ENCODE measurements at places on chromosomes 11 and 22.

DNA sequence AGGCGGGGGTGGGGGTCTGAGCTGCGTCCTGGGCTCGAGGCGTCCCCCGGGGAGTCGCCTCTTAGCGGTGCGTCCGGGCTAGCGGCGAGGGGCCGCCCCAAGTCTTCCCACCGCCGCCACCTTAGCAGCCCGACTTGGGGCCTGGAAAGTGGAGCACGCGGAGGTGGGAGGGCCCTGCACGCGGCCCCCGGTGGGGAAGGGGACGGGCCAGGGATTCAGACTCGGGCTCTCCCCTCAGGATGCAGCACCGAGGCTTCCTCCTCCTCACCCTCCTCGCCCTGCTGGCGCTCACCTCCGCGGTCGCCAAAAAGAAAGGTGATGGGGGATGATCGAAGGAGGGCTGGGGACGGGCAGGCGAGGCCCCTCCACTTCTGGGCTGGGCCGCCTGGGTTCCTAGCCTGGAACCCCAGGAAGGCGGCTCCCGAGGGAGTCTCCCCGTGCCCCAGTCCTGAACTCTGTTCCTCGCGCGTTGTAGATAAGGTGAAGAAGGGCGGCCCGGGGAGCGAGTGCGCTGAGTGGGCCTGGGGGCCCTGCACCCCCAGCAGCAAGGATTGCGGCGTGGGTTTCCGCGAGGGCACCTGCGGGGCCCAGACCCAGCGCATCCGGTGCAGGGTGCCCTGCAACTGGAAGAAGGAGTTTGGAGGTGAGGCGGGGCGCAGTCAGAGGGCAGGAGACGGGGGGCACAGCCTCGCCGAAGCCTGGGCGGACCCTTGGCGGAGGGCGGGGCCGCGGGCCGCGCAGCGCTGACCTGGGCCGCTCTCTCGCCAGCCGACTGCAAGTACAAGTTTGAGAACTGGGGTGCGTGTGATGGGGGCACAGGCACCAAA is 563 bp downstream of the MDK start:
- DNase-seq: no peak

GRCh38 chr11:129249351-129249750 is 57.2 kb upstream of the ARHGAP32 start:
- no peak for DNase-seq

DNA sequence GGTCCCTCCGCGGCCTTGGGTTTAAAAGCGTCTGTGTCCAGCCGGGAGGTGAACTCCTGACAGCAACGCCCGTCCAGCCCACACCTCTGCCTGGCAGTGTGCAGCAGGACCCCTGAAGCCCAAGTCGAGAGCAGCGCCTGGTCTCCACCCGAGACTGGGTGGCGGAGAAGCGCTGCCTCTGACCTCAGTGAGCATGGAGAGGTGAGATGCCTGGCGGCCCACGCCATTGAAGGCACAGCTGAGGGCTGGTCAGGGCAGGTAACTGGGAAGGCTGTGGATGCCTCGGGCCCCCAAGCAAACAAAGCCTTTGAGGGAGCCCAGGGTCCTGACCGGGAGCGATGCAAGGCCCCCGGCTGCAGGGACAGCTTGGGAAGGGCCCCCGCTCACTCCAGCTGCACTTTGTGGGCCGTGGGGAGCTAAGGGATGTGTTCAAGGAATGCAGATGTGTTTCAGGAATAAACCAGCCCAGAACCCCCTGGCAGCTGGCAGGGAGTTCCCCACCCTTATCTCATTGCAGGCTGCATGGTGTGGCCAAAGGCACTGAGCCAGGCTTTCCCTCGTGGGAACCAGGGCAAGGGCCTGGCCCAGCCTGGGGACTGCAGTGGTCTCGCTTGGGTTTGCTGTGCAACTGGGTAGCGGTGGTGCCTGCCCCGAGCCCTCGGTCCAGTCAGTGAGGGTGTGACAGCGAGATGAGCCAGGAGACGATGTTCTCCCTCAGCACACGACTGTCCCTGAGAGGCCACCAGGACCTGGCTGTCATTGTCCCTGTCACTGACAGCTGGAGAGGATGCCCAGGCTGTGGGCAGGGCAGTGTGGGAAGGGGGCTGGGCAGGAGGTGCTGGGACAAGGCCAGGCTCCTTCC is 92.5 kb downstream of the WNT7B start:
- no peak for DNase-seq

GRCh38 chr11:66083767-66084166 is 13.7 kb downstream of the PACS1 start:
- no peak for DNase-seq

- DNase-seq: peak; percentile 31
Observed at GRCh38 chr22:31451709-31452571, 37.7 kb downstream of the EIF4ENIF1 start.

DNA sequence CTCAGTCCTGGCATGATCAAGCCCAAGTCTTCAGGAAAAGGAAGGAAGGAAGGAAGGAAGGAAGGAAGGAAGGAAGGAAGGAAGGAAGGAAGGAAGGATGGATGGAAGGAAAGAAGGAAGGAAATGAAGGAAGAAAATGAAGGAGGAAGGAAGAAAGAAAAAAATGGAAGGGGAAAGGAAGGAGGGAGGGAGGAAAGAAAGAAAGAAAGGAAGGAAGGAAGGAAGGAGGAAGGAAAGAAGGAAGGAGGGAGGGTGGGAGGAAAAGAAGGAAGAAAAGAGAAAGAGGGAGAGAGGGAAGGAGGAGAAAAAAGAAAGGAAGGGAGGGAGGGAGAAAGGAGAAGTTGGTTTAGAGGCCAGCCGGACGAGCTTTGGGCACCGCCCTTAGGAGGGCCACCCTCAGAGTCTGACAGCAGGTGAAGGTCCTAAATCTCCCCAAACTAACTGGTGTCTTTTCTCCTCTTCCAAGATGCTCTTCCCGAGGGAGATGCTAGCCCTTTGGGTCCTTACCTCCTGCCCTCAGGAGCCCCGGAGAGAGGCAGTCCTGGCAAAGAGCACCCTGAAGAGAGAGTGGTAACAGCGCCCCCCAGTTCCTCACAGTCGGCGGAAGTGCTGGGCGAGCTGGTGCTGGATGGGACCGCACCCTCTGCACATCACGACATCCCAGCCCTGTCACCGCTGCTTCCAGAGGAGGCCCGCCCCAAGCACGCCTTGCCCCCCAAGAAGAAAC is 122.8 kb downstream of the SEZ6L start:
- DNase-seq: no peak

- no peak for DNase-seq
Observed at GRCh38 chr11:43708776-43709175, 28.2 kb downstream of the HSD17B12 start.

DNA sequence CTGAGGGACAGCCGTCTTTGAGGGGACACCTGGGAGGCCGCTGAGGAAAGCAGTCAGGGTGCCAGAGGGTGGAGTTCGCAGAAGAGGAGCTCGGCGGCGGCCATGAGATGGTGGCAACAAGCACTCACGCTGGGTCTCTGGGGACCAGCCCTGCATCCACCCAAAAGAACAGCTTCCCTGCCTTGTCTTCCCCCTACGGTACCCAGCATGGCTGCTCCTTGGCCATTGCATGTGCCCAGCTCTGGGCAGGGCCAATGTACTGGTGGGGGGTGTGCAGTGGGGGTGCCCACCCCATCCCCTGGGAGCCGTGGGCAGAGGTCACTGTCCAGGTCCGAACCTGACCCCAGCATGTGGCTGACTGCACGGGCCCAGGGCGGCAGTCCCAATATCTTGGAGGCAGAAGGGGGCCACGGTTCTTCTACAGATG is 42.3 kb downstream of the OSBPL5 start:
- no peak for DNase-seq

- no peak for DNase-seq
Observed at GRCh38 chr11:75872887-75873416, 57.9 kb downstream of the UVRAG start.

DNA sequence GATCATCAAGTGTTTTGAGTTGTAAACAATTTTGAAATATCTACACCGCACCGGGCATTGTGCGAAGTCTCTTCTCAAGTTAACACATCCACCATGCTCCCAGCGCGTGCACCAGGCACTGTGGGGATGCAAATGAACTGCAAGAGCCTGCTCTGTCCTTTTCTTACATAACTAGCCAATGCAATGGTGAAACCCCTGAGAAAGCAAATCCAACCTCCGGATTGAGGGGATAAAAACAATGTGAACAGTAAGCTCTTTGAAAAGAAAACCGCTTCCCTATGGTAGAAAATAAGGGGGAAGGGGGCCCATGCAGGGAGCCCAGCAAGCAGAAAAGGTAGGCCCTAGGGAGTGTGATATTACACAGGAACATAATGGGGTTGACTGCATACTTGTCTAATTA is 274.9 kb upstream of the MPPED2 start:
- DNase-seq: no peak

DNA sequence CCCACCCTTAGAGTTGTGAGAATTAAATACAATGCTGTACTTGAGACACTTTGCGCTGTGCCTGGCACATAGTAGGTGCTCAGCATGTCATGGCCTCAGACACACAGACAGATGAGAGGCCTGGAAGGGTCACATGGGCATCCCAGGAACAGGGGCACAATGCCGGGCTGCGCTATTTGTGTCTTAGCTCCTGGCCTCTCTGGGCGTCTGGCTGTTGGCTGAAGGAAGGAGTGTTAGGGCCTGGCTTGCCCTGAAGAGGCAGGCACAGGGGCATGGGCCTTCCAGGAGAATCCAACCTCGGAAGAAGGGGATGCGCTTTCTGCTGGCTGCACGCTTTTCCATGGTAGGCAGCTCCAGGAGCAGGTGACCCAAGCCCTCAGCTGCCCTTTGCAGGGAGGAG is 41.4 kb downstream of the ST14 start:
- DNase-seq: no peak

DNA sequence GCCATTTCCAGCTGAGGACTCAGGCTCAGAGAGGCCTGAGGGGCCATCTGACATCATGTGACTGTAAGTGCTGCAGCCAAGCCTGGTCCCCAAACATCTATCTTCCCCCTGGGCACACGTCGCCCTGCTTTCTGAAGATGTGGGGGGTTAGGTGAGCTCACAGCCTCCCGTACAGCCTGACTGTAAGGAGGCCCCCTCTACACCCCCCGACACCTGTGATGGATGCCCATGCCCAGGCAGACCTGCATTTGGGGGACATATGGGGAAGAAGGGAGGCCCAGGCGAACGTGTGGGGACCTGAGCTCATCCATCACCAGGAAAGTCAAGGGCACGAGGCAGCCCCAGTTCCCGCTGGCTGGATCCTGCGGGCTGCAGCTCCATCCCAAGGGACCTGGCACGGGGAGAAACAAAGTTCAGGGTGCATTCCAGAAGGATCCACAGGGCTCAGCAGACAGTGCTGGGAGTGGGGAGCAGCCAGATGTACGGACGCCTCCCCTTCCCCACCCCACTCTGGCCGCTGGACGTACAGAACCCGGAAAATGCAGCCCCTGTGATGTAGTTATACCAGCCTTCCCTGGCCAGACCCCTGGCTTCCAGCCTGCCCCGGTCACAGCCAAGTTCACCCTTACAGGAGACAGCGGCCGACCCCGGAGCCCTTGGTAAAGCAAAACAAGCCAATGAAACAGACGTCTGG is 1431.4 kb downstream of the BRD1 start:
- no peak for DNase-seq

DNA sequence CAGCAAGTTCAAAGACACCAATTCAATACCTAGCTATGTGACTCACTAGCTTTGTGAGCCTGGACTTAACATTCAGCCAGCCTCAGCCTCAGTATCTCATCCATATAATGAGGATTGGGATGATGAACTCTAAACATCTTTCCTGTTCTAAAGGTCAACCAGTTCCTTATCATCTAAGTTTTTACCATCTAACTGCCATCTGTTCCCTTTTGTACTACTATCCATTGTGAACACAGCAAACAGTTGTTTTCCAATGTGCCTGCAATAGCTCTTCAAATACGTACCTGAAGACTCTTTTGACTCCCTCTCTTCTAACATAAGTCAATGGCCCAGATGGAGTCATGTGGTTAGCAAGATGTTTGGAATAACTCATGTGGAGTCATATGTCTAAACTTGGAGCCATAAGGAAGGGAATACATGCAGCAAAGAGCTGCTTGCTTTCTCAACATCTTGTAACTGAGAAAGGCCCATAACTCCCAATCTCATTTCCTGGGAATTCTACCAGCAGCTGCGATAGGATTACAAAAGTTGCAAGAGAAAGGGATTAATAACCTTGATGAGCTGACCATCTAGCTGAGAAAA is 19.4 kb downstream of the SYTL2 start:
- no peak for DNase-seq

DNA sequence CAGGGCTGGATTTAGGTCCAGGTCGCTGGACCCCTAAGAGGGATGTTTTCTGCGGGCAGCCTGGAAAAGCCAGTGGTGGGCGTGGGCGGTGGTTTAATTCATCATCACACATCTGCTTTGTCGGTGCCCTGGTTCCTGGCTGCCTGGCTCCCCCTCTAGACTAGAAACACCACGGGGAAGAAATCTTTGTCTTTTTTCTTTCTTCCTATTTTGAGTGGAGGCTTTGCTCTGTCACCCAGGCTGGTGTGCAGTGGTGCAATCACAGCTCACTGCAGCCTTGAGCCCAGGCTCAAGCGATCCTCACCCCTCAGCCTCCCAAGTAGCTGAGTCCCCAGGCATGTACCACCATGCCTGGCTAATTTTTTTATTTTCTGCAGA is 86.6 kb upstream of the LINC01488 start:
- DNase-seq: no peak

DNA sequence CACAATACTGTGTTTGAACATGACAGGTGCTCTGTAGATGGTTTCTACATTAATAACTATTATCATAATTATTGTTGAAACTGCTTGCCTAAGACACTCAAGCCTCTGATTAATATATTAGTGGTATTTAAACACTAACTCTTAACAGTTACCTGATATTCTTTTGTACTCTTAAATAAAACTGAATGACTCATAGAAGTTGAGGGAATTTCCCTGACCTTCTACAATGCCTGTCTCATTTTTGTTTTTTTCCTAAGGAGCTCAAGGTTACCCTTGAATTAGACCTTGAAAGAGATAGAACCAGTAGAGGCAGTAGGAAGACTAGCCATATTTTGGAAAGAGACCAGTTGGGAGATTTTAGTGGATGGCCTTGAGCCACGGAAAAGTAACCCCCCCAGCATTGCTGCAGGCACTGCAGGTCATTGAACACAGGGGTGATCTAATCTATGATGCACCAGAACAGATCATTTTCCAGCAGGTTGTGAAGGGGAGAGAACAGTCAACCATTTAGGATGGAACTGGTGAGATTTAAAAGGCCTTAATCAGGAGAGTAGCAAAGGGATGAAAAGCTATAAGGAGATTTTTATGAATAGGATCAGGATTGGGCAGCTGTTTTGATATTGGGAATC is 148.3 kb downstream of the PGR start:
- DNase-seq: no peak

DNA sequence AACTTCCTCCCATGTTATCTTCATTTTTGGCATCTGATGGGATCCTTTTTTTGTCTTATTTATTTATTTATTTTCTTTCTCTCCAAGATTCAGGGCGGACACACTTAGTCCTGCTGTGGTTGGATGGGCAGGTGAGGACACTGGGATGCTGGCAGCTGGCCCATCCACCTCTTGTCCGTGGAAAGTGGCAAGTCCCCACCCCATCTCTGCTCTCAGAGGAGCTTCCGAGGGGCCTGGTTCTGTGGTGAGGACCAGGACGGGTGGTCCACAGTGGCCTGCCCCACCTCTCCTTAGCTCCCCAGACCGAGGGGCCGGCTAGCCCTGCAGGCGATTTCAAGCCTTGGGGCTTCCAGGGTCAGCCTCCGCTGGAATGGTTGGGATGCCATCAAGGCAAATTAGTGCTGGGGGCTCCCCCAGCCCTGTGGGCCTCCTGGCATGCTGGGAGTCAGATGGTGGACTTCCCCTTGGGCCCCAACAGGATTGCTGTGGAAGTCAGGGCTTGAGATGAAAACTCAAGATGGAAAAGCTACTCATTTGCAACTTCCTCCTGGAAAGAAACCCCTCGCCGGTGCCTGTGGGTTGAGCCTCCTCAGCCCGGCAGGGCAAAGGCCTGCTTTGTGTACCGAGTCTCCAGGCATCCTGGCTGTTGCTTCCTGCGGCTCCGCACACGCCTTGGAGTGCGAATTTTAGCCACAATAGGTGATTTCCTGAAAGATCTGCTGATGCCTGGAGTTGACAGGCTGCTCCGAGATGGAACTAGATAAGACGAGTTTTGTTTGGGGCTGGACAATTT is 31.2 kb upstream of the LINC01488 start:
- no peak for DNase-seq
